ENCODE measurements at places on chromosomes 16 and 17. TPM values are rescaled to one million over a fixed set of nuclear protein-coding genes. Genes with fewer than 3 reads are reported as not detected.

MYH1 gene
- total RNA-seq: not detected

CDT1 gene
- 32.5 TPM for total RNA-seq

WFIKKN1 gene
- 0.07 TPM for total RNA-seq

DNAAF8 gene
- 0.94 TPM for total RNA-seq

CD19 gene
- not detected for total RNA-seq

SRL gene
- total RNA-seq: 0.04 TPM

CIITA gene
- 0.09 TPM for total RNA-seq

SRSF2 gene
- 412 TPM for total RNA-seq

C16orf46 gene
- total RNA-seq: 0.40 TPM

PRSS33 gene
- total RNA-seq: not detected

GAST gene
- 0.50 TPM for total RNA-seq

G6PC1 gene
- not detected for total RNA-seq

PPM1E gene
- total RNA-seq: 0.02 TPM

P2RX1 gene
- total RNA-seq: not detected

TSPOAP1 gene
- total RNA-seq: not detected

DNAH2 gene
- total RNA-seq: 0.06 TPM

CDH11 gene
- 0.64 TPM for total RNA-seq

DUS1L gene
- total RNA-seq: 110 TPM

OR1F1 gene
- 0.29 TPM for total RNA-seq

TLCD1 gene
- total RNA-seq: 27.5 TPM

MYH8 gene
- not detected for total RNA-seq

TEPSIN gene
- total RNA-seq: 27.6 TPM

DNAH3 gene
- 0.36 TPM for total RNA-seq

RNU2-1 gene
- not detected for total RNA-seq

DOC2B gene
- 2.5 TPM for total RNA-seq

KRT14 gene
- 0.08 TPM for total RNA-seq

ABCC3 gene
- total RNA-seq: 124 TPM

HOXB4 gene
- total RNA-seq: 0.13 TPM

SCGB1C2 gene
- total RNA-seq: not detected
